ENCODE measurements at places on chromosomes 4 and X.

DNA sequence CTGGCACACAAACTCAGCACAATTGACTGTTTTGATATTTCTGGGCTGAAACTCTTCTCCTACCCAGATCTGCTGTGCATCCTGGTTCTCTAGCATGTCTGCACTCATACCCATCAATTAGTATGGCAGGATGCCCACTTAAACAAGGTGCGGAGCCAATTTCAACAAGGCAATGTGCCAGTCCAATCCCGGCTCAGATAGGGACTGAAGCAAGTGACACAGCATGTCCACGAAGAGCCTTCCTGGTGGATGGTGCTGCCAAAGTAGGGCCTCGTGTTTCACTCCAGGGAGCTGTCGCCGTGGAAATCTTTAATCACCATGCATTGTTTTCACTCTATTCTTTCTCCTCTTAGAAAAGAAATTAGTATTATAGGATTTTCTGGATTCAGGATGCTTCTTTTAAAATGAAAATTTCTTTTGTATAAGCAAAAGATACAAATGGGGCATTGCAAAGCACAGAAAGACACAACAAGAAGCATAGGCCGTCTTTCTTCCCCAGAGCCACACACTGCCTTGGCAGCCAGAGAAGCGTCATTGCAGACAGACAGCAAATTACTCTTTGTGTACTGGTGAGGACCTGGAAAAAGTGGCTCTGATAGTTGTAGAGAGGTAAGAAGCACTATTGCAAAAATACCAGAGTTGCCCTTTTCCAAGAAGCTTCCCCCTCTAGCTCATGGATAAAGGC lies 40.6 kb upstream of the LSM6 start:
- no peak for DNase-seq

DNA sequence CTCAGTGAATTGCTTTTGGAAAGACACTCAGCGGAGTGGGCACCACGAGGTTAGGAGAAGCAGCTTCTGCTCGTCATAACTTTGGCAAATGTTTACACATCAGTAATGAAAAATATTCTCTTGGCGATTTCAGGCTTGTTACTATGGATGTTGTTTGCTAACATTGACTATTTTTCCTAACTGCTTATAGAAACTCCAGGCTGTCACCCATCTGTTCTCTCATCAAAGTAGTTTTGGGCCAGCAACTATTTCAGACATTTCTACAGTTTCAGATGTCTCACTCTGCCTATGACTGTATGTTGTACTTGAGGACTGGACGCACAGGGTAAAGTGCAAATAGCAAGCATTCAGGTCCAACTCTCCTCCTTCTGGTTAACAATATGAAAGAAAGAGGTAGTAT lies 346.7 kb downstream of the TRIML1 start:
- DNase-seq, result no peak

- DNase-seq, result no peak
These were observed 66.9 kb upstream of the WDR1 start for GRCh38 chr4:10183462-10183861.

- no peak for DNase-seq
These were observed 341.1 kb downstream of the IL15 start for GRCh38 chr4:141977433-141977832.

DNA sequence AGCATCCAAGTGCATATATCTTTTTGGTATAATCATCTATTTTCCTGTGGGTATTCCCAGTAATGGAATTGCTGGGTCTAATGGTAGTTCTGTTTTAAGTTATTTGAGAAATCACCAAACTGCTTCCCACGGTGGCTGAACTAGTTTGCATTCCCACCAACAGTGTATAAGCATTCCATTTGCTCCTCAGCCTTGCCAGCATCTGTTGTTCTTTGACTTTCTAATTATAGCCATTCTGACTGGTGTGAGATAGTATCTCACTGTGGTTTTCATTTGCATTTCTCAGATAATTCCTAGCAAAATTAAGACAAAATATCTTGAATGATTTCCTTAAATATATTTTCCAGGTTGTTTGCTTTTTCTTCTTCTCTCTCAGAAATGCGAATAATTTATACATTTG lies 341.1 kb downstream of the GBA3 start:
- DNase-seq, result no peak

DNA sequence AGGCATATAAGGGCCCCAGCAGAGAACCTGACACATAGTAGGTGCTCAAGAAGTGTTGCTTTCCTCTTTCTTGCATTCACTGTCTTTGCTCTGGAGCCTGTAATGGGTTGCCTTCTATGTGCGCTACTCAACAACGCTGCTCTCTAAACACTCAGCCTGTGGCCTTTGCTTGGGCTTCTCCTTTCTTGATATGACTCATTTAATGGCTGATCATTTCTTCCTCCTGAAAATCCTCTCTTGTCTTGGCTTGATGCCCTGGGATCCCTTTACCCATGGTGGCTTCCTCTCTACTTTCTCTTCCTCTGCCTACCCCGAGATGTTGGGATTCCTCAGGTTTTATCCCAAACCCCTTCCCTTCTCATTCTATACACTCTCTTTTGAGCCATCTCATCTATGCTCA lies 19.9 kb upstream of the PJA1 start:
- no peak for DNase-seq

GRCh38 chr4:123682931-123683330 lies 286.3 kb downstream of the SPRY1 start:
- DNase-seq, result no peak
